Activated T-helper 1 cell treated with anti-CD3 and anti-CD28 coated beads, Interleukin-2, amount 50 U/mL, for 16 hours (primary cell): ENCODE measurements at places on chromosomes 1 and 21.

DNA sequence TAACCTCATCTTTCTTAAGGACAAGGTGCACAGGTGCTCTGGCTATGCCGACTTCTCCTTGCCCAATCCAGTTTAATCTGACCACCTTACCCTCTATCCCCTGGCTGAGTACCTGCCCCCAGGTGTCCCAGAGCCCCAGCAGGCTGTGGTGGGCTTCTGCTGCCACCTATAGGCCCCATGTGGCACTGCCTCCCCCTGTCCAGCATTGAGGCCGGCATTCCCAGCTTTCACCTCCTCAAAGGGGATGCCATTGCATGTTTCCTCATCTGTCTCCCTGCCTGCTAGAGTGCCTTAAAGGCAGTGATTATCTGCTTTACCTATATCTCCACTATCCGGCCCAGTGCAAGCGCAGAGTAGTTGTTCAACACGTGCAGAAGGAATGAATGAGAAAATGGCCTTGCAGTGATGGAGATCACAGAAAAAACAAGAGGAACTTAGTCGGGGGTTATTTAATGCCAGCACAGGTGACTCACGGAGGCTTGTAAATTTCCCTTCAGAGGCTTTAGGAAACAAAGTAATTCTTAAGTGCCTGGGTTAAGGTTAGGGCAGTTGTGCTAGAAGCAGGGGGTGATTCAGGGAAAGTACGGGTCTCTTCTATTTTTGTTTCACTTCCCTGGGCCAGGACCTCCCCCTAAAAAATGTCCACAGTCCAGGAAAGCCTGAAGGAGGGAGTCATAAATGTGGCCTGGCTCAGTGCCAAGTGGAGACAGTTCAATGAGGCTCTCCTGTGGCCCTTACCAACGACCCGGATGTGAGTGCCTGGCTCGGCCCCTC, 131.8 kb upstream of the NGF start:
- no peak for DNase-seq

DNA sequence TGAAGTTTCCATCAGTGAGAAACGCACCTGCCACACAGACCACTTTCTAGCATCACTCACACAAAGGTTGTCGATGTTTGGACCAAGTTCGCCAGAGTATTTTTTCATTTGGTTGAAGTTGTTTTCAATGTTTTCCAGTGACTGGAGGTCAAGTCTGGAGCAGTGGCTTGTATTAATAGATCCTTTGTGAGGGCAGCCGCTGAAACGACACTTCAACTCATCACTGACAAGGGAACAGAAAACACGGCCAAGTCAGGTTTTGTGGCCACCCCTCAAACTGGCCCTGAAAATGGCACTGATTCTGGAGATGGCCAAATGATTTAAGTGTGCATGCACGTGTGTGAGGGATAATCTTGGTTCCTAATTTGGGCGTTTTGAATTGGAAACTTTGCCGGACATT, 675.6 kb downstream of the SMYD3 start:
- DNase-seq = no peak

GRCh38 chr1:153525088-153525728, 10.6 kb downstream of the S100A6 start:
- DNase-seq = no peak

- DNase-seq = peak; percentile 26
Observed at GRCh38 chr1:15833069-15833679, 14.3 kb upstream of the SPEN start.

DNA sequence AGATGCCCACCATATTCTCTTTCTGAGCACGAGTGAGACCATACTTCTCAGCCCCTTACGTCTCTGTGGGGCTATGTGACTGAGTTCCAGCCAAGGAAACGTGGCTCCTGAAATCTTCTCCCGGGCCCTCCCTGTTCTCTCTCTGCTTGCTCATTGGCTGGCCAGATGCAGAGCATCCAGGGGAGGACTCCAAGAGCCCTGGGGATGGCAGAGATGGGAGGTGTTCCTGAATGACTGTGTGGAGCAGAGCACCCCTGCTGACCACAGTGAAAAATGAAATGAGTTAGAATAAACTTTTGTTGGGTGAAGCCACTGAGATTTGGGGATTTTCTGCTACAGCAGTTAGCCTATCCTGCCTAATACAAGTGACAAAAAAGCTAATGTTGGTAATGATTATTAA, 23.8 kb downstream of the KIAA0040 start:
- DNase-seq = no peak

DNA sequence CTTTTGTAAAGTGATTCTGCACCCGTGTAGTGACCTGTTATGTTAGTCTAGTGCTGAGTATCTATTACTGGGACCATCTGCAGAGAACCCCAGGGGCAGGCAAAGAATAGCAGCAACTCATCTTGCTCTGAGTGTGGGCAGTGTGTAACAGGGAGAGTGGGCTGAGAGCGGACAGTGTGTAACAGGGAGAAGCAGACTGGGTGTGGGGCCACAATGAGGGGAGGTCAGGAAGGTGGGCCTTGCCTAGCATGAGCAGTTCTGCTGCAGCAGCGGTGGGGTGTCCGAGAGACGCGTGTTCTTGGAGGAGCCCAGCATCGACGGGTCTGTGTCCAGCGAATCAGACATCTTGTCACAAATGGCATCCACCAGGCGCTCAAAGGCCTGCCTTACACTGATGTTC, 41.2 kb upstream of the NRDC start:
- no peak for DNase-seq

DNA sequence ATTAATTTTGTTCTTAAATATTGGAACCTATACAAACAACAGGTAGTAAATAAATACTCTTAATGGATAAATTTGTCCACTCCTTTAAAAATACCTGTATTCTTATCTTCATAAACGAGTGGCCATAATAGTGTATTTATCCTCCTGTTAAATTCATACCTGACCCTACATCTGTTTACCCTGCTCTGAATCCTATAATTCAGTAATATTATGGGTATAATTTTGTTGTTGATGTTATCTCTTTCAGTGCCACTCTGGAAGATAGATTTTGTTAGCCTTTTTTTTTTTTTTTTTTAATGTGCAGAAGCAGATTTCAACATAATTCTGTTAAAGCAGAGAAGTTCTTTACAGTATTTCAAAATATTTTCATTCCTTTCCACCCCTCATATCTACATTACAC, 1337.9 kb downstream of the PLA2G4A start:
- DNase-seq = no peak
